Breast epithelium (tissue), 4 donors: ENCODE measurements at places on chromosomes 3 and 15. TPM values are rescaled to one million over a fixed set of nuclear protein-coding genes. Genes with fewer than 3 reads are reported as not detected.

TOP2B gene
- total RNA-seq = 79.8 TPM

PGBD4 gene
- total RNA-seq = 1.3 TPM

POLR2H gene
- 99.5 TPM for total RNA-seq

GRCh38 chr3:186854146-186854545 is 11.6 kb downstream of the ADIPOQ start:
- DNase-seq = no peak

DNA sequence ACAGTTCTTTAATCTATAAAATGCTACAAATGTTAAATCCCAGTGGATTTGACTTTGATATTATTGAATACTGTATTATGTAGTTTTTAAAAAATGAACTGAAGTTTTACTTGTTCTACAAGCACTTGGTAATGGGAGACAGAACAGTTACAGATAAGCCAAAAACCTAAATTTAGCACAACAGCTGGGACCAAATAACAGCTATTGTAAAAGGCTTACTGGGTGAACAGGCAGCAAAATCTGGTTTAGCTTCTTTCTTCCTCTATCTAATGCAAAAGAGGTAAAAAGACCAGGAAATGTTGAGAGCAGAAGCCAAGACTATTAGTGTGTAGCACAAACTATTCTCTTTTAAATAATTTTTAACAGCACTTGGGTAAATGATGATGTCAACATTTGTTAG is 1.6 kb upstream of the ATOSA start:
- DNase-seq = no peak

DNA sequence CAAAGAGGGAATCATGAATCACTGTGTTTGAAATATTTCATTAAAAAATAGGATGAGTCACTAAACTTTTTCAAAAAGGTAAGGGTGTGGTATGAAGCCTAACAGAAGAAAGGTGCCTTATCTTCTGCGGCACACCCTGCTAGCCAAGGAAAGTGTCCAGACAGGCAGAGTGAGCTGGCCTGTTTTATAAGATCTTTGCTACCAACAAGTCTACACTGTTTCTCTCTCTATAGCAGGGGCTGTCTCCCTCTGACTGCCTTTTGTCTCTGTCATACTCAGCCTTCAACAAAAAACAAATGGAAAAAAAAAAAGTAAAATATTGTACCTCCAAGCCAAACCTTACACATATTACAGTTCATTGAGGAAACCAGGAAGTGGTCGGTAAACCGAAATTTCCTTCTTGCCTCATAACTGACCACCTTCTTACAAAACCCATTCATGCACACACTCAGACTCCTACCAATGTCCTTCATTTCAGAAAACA is 9.1 kb downstream of the ZDHHC3 start:
- no peak for DNase-seq

DNA sequence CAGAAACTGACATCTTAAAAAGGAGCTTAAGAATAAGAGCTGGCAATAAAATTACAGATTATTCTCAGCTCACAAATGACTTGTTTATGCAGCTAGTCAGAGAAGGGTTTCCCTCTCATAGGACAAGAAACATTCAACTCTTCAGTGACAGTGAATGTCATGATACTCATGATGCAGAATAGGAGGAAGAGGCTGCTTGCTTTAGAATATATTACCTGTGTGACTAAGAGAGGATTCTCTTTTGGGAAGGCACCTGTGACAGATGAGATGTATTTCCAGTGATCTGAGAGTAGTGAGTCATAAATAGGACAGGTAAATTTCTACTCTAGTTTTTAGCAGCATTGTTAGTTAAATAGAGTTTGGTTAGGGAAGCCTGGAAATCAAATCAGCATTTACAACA is 39.9 kb downstream of the RASA2 start:
- DNase-seq = no peak

GRCh38 chr3:177473184-177473583 is 275.9 kb upstream of the TBL1XR1 start:
- no peak for DNase-seq

GRCh38 chr3:42367903-42368302 is 42.5 kb downstream of the LYZL4 start:
- no peak for DNase-seq

GRCh38 chr3:38990621-38991020 is 61.1 kb downstream of the SCN11A start:
- no peak for DNase-seq

DNA sequence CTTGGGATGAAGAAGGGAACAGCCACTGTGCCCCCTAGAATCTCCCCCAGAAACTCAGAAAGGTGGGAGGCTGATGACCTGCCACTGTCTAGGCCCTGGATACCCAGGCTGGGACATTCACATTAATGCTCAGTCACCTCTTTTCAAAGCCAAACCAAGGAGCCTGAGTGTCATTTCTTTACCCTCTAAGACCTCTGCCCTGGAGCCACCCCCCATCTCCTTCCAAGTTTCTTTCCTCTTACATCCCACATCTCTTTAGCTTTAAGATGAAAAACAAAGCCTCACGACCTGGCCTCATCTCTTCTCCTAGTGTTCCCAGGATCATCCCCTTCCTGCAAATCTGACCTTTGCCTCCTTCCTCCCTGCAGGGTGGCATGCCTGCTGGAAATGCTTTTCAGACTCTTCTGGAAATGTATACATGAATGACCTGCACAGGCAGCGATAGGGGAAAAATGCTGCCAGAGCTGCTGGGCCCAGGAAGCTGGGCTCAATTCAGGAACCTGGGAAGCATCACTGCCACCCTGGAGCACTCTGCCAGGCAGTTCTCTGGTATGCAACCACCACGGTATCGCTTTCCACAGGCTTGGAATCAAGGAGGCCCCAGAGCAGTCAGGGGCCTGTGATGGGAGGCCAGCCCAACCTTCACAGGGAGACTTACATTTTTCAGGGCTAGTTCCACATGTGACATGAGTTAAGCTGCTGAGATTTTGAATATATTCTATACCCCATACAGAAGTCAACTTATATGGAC is 67.6 kb downstream of the DAPK2 start:
- DNase-seq = no peak

DNA sequence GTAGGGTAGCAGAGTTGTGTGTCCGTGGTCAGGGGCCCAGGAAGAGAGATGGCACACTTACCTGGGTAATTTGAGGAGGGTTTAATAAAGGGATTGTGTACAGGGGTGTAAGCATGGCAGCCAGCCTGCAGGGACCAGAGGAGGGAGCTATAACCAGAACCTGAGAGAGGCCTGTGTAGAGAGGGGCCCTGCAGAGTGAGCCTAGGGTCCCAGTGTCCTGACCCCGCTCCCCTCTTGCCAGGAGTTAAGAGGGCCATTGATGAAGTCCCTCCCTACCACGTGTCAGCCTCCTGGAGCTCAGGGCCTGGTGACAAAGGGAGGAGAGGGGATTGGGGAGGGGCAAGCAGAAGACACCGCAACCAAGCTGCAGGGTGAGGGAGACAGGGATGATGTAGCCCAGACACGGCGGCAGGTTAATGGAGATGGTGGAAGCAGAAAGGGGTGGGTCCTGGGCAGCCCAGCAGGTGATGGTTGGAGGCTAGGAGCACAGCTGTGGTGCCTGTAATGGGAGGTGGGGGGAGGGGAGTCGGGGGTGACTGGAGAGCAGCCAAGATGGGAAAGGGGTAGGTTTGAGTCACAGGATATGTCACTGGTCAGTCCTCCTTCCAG is 165.4 kb upstream of the TOPAZ1 start:
- no peak for DNase-seq

- DNase-seq = no peak
Measured at GRCh38 chr3:154664714-154665113, 234.7 kb upstream of the GPR149 start.

PTX3 gene
- total RNA-seq = 94.1 TPM

FAM162A gene
- total RNA-seq = 26.5 TPM

- peak; percentile 57 for DNase-seq
Measured at GRCh38 chr3:64530434-64531049, 157.3 kb downstream of the ADAMTS9 start.

C15orf62 gene
- total RNA-seq = 4.7 TPM

DNA sequence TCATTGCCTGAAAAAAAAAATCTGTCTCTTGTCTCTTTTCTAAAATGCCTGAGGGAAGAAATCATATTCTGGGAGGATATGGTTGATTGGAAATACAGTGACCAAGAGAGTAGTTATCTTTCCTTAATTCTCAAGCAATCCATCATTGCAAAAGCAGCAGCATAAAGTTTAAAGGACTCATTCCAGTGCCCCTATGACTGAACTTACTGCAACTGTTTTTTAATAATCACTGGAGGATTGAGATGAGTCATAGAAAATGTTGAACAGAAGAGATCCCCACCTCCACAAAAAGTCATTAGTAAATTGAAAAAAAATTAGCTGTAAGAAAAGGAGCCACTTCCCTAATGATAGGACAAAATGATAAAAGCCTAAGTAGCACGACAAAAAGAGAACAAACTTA is 121.5 kb downstream of the SLC9A9 start:
- no peak for DNase-seq

- DNase-seq = no peak
Measured at GRCh38 chr3:51966016-51966415, 1.2 kb downstream of the PCBP4 start.

DNA sequence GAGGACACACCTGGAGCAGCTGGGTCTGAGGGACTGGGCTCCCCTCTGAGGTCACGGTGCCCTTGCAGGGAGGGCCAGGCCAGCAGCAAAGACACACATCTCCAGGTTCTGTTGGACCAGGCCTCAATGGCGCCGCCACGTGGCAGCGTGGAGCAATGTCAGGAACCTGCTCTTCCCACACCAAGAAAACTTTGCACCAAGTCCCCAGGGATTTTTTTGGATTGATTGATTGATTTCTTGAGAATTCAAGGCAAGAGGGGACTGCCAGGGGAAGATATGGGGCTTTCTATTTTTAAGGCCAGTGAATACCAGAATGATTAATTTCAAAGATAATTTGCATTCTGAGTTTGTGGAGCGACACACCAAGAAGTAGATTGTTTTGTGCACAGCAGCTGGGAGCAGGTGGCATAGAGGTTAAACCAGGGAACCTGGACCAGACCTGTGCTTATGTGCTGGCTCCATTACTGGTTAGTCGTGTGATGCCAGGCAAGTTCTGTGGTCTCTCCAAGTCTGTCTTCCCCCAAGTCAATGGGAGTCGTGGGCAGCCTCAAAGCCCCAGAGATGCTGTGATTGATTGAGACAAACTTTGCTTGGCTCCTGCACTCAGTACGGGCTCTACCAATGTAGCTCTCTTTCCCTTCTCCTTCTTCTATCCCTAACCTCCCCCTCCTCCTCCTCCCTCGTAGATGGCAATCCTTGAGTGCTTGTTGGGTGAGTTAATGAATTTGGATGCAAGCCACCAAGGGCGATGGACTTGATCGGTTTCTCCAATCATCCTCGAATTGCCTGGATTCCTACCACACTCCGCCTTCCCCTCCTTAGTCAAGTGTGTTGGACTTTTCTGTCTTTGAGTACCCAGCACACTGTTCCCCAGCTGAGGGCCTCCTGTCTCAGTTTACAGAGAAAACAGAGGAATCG is 96.2 kb upstream of the TRPM1 start:
- no peak for DNase-seq

DNA sequence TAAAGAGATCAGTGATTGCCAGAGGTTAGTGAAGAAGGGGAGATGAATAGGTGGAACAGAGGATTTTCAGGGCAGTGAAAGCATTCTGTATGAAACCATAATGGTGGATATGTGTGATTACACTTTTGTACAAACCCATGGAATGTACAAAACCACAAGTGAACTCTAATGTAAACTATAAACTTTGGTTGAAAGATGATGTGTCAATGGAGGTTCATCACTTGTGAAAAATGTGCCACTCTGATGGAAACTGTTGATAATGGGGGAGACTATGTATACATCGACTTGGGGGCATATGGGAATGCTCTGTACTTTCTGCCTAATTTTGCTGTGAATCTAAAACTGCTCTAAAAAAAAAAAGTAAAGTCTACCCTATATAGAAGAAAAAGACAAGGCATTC is 68.7 kb upstream of the ARHGEF3 start:
- no peak for DNase-seq

DNA sequence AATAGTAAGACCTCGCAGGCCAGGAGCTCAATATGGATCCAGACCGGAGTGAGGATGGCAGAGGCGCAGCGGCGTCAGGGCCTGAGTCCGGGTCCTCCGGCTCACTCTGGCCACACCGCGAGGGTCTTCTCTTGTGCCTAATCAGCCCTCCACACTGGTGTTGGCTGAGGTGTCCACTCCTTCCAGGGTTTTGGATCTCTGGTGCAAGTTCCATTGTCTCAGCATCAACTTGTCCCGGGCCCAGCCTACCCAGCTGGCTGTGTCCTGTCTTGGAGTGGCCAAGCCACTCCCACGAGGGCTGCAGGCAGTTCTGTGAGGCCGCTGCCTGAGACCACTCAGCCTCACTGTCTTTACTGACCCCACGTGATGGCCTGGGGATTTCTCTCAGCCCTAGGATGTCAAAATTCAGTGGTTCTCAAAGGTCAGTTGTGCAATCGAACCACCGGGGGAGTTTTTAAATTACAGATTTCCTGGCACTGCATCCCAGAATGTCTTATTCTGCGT is 12.6 kb upstream of the GOLGA6L7 start:
- no peak for DNase-seq

DNA sequence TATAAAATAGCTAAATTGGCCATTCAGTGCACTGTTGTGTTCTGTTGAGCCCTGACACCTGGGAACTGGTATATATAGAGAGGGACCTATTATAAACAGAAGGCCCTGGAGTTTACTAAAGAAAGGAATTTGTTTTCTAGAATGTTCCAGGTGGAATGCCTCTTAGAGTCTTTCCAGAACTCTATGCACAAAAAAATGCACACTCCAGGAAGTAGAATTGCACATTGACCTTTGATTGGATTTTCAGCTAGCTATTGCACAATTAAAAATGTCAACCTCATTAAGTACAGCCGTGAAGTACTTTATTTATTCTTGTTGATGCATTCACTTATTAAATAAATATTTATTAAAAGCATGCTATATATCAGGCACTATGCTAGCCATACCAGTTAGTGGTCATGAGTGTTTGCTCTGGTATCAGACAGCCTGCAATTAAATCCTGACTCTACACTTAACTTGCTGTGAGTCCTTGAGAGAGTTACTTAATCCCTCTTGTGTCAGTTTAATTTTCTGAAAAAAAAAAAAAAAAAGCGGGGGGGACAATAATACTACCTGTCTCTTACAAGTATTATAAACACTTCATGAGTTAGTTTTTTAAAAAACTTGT is 40.8 kb downstream of the NDUFB4 start:
- no peak for DNase-seq

SOX14 gene
- not detected for total RNA-seq

DNA sequence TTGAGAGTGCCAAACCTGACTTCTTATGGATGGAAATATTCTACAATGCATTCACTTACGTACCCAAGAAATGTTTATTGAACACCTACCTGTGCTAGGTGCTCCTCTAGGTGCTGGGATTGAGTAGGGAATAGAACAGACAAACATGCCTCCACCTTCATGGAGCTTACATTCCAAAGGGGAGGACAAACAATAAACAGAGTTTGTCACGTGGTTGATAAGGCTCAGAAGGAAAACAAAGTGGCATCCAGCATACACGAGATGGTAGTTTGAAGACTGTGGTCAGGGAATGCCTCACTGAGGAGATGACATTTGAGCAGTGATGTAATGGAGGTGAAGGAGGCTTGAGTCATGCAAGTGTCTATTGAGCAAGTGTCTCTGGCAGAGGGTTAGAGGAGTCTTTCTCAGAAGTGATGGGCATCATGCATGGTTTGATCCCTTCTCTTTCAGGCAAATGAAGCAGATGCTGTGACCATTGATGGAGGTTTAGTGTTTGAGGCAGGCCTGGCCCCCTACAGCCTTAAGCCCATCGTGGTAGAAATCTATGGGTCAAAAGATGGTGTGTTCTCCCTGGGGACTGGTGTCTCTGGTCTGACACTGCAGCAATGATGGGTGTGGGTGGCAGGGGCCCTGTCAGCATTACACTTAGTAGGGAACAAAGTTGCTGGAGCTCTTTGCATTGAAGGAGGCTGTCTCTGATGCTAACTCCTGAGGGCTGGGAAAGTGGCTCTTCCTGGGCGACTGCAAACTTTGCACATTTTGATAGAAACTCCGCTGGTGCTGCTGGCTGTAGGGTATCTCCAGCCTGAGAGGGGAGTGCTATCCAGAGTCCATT is 29.7 kb upstream of the TOPBP1 start:
- DNase-seq = no peak
